Thyroid gland (tissue), 4 donors: ENCODE measurements at places on chromosomes 4 and X.

DNA sequence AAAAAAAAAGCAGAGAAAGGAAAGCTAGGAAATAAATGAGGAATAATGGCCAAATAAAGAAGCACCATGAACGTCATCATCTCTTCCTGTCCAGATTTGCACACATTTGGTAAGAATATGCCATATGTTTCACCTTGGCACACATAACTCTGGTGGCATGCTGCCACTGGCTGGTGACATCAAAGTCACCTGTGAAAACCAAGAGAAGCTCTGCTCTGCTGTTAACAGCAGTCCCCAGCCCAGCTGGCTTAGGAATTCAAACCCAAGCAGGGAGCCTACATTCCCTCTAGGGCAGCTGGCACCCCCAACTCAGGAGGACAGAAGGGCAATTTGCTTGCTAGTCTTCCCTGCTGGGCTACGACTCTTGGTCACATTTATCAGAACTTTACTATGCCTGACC, 77.6 kb downstream of the RASL11B start:
- DNase-seq, result no peak

- DNase-seq, result no peak
These were observed 124.1 kb downstream of the FHDC1 start for GRCh38 chr4:153060196-153060595.

DNA sequence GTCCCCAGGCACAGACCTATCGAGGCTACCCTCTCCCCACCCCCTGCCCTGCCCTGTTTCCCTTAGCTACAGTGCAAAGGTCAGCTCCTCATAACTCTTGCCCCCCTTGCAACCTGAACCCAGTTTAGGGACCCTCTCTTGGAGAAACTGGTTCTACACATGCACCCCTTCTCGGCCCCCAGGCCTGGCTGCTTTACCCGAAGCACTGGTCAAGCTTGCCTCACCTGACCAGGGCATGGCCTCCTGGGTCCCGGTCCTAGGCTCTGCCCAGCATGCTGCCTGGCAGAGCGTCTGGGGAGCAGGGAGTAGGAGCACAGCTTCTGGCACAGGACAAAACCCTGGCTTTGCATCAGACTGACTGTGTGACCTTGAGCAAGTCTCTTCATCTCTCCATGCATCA, 28.0 kb downstream of the ZNF185 start:
- no peak for DNase-seq

DNA sequence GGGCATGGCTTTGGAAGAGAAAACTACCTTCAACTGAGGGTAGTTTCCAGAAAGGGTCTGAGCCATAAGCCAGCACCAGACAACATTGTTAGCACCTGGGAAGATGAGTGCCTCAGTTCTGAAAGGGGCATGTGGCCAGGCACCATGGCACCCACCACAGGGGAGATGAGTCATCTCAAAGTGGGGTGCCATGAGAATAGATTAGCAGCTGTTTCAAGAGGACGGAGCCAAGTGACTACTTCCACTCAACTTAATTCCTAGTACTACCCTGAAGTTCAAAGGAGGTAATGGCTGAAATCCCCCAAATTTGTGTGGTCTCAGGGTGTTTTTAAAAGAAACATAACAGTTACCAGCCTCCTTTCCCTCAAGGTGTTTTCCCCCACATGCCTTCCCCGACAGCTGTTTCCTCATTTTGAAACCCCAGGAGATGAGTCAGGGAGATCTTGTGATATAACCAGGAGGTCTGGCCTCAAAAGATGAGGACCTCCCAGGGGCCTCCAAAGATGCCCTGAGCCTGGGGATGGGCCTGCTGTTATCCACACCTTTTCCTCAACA, 27.8 kb upstream of the FTHL17 start:
- DNase-seq, result no peak

DNA sequence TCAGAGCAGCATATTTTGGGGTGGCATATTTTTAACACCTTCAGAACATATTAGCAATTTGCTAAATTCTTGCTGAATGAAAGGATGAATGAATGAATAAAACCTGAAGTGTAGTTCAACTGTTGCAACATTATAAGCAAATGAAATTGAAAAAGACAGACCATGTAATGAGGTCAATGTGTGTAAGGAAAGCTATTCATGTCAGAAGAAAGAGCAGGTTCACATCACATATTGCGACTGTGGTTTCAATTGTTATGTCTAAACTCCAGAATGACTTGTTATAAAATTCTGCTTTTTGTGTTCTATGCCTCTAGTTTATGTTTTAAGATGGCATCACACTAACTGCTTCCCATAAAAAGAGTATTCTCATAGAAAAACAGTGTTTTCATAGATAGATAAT, 32.9 kb upstream of the DSPP start:
- no peak for DNase-seq

GRCh38 chr4:94758700-94759399, 1.1 kb downstream of the BMPR1B start:
- peak; percentile 4 for DNase-seq

DNA sequence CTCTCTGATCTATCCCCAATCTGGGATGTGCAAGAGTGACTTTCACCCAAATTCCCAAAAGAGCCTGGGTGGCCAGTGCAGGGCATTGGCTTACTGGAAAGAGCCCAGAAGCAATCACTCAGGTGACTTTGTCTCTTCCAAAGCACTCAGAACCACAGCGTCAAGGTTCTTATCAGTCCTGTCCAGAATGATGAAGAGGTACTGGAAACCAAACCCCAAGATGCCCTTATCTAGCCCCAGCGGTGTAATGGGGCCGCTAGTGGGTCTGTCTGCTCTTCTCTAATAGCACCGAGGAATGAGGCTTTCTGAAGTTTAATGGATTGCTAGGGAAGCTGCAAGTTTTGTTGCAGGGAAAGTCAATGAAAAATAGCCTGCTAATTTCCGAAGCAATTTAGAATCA, 21.6 kb downstream of the CLNK start:
- DNase-seq, result no peak

- DNase-seq, result no peak
These were observed 5.5 kb downstream of the SOWAHD start for GRCh38 chrX:119763836-119764387.

DNA sequence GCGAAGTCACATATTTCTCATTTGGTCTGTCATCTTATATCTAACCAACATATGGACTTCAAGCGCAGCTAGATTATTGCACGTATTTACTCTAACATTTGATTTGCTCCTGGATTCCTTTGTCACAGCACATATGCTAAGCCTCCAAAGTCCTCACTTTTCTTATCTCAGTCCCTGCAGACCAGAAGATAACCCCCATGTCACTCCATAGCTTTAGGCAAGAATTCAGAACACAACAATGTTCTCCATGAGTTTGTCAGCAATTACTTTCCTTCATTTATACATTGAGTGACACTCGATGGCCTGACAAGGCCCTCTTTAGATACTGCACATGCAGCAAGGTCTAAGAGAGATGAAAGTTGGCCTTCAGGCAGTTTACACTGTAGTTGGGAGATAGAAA, 4.8 kb upstream of the STATH start:
- DNase-seq, result no peak

DNA sequence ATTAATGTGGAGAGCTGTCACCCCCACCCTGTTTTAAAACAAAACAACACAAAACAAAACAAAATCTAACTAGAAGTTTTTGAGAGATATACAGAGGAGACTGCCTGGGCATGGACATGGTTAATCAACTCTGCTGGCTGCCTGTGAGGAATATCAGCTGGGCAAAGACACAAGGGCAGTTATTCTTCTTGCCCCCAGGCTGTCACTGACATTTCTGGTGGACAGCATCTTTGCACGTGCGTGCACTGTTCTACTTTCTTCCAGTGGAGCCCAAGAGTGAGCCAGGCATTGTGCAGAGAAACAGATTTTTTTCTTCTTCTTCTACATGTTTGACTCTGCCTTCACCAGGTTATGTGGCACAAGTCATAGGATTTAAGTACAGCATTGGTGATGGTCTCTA, 13.8 kb downstream of the IRS4 start:
- no peak for DNase-seq

DNA sequence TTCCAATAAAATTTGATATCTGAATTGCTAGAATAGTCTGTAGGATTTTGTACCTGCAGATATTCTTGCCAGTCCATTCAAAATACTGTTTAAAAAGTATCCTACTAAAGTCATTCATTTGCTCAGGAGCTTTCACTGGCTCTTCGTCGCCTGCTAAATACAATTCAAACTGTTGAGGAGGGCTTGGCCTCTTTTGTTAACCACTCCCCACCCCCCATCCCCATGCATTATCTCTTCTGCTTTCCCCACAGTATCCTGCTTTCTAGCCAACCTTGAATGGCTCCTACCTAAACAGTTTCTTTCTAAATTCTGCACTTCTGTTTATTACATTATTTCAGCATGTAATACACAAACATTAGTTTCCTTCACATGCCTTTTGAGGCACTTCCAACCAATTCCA, 230.8 kb downstream of the CPE start:
- DNase-seq, result no peak

GRCh38 chr4:184441461-184442313, 32.7 kb downstream of the IRF2 start:
- DNase-seq, result no peak

GRCh38 chrX:119391279-119391678, 7.9 kb upstream of the SLC25A43 start:
- DNase-seq, result no peak
